Anterior cingulate cortex (tissue), 58 donors: ENCODE measurements at places on chromosomes 3 and 15.

GRCh38 chr15:48861813-48862431 is 16.0 kb upstream of the EID1 start:
- DNase-seq: no peak

DNA sequence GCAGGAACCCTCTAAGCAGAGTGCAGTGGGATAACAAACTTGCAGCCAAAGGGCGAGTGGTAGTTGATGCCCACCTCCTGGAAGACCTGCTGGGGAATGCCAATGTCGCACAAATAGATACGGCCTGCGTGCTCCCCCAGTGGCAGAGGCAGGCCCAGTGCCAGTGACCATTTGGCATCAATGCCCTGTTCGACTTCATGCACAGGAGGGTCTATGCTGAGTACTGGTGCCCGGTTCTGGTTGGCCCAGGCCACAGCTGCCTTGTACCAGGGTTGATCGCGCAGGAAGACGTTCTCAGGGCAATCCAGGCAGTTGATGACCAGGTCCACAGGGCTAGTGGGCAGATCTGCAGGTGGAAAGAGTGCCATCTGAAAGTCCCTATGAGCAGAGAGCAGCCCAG is 17.0 kb downstream of the CLK3 start:
- no peak for DNase-seq

DNA sequence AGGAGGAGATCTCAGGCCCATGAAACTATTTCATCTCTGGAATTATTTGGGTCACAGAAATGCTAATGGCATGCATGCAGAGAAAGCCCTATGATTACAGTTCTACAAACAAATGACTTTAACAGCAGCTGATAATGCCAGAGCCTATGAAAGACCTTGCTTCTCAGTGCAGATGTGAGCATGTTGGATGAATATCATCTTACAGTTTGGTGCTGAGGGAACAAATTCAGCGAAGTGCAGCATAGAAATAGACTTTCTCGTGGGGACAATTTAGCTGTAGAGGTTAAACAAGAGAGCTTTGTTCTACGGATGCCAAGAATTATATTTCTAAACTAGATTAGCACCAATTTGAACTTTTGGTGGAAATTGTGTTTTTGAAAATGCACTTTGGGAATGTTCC is 27.7 kb downstream of the PTX3 start:
- no peak for DNase-seq

GRCh38 chr15:30038667-30039523 is 43.9 kb upstream of the GOLGA8J start:
- DNase-seq: peak; percentile 36

DNA sequence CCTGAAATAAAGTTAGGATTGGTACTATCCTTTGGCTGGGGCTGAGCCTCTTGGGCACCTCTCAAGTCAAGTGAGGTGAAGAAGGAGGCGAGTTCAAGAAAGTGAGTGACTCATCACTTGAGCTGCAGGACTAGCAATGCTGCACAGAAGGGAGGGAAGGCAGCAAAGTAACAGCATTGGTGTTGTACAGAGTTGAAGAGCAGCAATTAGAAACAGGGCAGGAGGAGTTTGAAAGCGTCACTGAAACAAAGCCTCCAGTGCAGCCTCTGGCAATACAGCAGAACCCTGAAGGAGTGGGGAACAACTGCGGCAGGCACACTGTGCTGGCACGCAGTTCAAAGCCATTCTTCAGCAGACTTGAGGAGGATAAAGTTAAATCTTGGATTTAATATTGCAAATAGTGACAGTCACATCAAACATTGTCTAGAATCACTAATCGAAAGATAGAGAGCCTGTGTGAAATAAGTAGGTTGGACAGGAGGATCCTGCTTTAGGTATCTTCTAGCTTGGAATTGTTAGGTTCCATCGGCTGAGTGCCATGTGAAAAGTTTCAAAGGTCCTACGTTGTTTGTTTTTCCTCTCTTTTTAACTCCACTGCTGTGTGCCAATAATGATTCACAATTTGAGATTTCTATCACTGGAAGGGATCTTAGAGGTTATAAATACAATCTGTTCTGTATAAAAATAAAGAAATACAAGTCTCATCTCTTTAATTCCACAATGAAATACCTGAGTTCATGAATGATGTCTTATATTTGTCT is 479.8 kb downstream of the NAALADL2 start:
- no peak for DNase-seq

GRCh38 chr15:99155961-99156443 is 51.1 kb downstream of the SYNM start:
- no peak for DNase-seq

DNA sequence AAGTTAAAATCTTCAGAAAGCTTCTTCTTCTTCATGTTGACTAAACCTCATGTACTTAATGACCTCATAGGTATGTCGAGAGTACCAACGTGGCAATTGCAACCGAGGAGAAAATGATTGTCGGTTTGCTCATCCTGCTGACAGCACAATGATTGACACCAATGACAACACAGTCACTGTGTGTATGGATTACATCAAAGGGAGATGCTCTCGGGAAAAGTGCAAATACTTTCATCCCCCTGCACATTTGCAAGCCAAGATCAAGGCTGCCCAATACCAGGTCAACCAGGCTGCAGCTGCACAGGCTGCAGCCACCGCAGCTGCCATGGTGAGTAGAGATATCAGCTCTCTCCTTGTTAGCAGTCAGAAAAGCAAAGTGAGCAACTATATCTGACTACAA is 176.5 kb downstream of the MBNL1 start:
- no peak for DNase-seq

GRCh38 chr15:25658560-25658959 is 204.6 kb downstream of the ATP10A start:
- no peak for DNase-seq

GRCh38 chr3:169948559-169949448 is 17.8 kb upstream of the SEC62 start:
- DNase-seq: no peak

DNA sequence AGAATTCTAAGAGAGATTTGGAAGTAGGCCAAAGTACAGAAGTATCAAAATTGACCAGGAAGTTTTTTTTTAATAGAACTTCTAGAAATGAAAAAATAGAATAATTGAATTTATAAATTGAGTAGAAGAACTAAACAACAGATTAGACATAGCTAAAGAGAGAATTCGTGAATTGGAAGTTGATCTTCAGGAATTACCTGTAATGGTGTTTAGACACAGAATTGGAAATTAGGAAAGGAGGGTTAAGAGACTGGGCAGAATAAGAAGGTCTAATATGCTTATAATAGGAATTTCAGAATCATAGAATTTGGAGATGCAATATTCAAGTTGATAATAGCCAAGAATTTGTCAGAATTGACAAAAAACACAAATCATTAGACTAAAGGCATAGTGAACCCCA is 16.2 kb downstream of the ACVR2B start:
- DNase-seq: no peak

DNA sequence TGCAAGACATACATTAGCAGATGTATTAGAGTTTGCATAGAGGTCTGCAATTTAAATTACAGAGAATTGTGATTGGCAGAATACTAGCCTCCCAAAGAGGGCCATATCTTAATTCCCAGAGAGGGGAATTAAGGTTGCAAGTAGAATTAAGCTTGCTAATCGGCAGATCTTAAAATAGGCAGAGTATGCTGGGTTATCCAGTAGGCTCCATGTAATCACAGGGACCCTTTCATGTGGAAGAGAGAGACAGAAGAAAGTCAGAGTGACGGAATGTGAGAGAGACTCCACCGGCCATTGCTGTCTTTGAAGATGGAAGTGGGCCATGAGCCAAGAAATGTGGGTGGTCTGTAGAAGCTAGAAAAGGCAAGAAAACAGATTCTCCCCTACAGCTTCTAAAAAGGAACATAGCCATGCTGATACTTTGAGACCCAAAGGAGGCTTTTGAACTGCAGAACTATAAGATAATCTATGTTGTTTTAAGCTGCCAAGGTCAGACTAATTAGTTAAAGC is 38.8 kb downstream of the IMPG2 start:
- no peak for DNase-seq

DNA sequence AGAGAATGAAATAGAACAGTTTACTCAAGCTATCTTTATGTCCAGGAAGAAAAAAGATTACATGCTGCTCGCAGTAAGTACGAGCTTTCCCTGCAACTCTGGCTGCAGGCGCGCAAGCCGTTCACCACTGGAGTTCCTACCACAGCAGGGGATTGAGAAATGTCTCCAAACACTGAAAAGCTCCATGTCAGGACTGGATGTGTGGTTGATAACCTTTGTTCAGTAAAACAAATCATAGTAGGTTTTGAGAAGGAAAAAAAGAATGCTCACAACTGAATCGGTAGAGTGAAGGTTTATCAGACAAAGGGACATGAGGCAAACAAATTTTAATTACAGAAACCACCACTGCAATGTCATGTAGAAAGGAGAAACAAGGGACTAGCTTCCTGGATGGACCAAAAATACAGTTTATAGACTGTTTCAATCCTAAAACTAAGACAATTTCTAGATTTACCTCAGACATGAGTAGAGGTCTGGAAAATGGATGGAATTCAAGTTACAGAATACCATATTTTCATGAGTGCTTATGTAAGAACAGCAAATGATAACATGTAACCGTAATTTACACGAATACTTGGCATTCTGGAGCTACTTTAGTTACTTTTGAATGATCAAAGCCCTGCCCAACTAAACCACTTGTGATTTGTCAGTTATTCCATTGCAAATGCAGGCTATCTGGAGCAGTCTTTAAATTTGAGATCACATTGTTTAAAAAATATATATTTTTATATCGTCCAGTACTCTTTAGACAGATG is 471.1 kb downstream of the SHQ1 start:
- no peak for DNase-seq

- DNase-seq: no peak
These were observed 1.5 kb downstream of the RPN1 start for GRCh38 chr3:128648940-128649663.

DNA sequence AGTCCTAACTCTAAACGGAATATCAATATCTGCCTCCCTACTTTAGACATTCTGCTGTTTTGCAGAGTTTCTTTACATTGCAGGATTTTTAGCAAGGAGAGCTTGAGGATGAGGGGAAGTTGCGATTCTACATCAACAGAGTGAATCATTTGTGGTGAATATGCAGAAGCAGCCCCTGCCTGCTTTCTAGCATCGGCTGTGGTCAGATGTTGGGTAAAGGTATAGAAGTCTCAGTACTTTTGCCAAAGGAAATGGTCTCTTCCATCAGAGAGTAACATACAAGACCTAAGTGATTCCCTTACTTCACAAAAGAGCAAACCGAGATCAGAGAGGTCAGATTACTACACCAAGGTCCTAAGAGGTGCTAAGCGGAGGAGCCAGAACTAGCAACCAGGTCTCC is 15.2 kb downstream of the ST3GAL6 start:
- DNase-seq: no peak

- no peak for DNase-seq
These were observed 238.3 kb upstream of the FEZF2 start for GRCh38 chr3:62611541-62612240.

DNA sequence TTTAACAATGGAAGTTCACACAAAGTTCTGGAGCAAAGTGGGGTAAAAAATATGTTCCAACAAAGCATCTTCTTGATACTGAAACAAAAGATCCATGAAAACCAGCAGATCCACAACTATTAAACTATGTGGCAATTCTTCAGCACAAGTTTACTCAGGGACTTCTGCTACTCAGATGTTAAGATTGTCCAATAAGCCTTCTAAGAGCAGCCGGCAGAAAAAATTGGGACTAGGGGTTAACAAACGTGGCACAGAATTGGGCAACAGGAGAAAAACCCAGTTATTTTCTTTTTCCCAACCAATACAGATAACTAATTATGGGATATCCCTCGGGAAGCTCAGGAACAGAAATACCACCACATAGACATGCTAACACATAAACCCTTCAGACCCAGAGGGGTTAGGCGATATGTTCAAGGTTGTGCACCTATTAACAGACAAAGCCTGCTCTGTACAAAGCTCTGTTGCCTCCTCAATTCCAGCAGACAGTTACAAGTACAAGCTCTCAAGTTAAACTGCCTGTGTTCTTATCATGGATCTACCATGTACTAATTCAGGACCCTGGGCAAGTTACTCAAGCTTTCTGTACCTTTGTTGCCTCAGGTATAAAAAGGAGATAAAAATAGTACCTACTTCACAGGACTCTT is 6.8 kb downstream of the SSR3 start:
- no peak for DNase-seq

- no peak for DNase-seq
These were observed 218.5 kb downstream of the ITPR1 start for GRCh38 chr3:4711680-4711992.

DNA sequence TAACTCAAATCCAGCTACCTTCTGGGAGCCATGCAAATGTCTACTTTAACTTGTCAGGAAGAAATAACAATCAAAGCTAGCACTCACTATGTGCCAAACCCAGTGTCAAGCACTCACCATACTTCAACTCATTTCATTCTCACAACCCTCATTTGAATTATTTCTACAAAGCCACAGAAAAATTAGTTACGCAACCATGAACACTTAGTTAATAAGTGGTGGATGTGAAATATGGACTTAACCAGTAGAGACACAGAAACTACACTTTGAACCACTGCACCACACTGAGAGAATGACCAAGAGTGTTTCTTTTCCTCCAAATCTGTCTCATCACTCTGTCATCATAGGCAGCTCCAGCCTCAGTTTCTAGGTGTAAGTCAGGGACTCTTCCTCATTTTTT is 91.0 kb upstream of the MBNL1 start:
- no peak for DNase-seq

- DNase-seq: no peak
These were observed 404.4 kb downstream of the MECOM start for GRCh38 chr3:169259134-169259533.
